ENCODE measurements at places on chromosomes 12 and 14.

GRCh38 chr14:33504246-33505099 is 446.4 kb downstream of the EGLN3 start:
- DNase-seq, result no peak

DNA sequence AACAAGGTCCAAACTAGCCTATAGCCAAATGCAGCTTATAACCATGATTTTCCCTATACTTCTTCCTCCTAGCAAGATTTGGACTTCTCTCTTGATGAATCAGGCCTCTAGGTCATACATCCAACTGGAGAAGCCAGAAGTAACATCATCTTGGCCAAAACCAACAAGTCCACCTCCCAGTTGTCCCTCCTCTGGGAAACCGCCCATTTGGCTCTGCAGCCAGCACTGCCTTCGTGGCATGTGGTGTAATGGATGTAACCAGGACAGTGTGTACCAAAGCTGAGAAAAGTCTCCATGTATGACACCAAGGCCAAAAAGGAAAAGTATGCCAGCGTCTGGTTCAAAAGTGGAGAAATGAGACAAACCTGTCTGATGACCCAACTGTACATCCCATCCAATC is 59.3 kb upstream of the VASH1 start:
- no peak for DNase-seq

- no peak for DNase-seq
Observed at GRCh38 chr12:91918431-91918830, 227.2 kb downstream of the BTG1 start.

DNA sequence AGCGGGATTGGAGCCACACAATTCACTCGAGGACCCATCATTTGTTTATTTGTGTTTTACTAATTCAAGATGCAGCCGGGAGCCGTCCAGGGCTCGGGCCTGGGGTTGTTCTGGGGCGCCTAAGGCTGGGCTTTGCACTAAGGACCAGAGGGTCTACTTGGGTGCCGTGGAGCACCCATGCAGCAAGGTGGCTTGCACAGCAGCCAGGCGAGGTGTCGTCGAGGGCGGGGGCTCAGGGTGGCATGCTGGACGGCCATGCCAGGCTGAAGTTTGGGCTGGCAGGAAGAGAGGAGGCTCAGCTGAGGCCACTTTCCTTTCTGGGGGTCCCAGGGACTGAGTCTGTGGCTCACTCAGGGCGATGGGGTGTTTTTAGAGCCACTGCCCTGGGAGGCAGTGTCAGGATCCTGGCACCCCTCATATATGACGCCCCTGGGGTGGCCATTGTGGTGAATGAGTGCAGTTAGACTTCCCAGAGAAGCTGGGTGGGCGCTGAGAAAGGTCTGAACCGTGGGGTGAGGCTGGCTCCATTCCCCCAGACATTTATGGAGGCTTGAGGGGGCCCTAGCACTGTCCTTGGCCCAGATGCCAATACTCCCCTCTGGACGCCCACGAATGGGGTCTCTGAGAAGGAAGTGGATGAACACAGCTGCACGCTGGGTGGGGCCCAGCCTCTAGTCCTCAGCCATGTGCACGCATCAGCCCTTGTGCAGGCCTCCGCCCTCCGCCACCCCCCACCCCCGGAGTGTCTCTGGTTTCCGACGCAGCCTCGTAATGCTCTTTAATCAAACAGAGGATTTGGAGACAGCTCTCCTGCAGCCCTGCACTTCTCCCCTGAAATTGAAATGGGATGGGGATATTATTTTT is 11.3 kb downstream of the MEG3 start:
- DNase-seq, result no peak

- DNase-seq, result no peak
Observed at GRCh38 chr12:118358008-118358359, 14.7 kb downstream of the TAOK3 start.

DNA sequence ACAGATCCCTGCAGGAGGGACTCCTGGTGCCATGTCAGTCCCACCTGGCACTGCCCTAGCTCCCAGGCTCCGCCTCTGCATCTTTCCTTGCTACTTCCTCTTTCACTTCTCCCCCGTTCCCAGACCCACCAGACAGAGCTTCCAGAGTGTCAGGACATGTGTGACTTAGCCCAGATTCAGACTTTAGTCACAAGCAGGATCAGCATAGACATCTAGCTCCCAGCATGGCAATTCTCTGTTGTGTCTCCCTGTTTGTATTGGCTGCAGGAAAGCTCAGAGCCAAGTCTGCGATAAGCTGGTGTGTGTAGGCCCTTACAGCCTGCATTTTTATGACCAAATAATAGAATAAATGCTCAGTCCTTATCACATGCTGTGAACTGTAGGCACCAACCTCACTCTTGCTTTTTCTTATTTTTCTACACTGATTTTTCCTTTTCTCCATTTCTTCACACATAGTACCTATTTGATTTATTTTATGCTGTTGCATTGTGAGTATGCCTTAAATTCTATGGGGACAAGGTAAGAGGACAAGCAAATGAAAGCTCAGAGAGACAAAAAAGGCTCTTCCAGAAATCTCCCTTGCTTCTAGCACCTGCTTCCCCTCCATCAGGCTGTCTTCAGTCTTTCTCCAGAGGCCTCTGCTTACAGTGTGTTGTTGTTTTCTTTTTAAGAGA is 5.9 kb downstream of the DHRS2 start:
- DNase-seq, result peak; percentile 27

- DNase-seq, result peak; percentile 7
Observed at GRCh38 chr14:84575681-84576080, 954.3 kb upstream of the FLRT2 start.

DNA sequence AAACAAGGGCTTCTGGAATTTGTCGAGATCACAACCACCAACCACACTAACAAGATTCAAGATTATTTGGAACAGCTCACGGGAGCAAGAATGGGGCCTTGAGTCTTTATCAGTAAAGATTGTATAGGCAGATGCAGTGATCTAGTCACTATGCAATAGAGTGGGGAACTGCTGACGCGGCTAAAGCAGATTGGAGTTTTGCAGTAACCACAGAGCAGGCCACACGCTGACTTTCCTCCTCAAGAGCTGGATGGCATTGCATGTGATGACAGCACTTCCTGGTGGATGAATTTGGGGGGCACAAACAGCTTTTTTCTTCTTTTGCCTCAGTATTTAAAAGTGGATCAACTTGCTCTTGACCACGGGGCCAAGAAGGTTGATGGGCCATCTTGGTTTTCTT is 46.0 kb downstream of the KCNK13 start:
- DNase-seq, result peak; percentile 12

GRCh38 chr12:66765204-66765603 is 86.3 kb upstream of the GRIP1 start:
- no peak for DNase-seq

DNA sequence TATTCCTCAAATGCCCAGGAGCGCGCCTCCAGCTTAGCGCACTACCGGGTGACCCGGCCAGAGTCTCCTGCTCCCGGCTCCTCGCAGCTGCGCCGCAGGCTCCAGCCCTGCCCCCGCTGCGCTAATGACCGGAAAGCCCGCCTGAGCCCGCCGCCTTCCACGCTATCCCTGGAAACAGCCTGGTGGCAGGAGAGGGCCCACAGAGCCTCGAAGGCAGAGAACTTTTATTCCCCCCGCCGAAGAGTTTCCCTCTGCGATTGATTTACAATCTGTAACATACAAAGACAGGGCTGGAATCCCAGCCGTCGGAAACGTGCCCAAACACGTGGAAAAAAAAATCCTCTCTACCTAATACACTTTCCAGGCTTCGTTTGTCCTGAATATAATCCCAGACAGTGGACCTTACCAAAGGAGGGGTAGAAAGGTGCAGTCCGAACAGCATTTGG is 1.5 kb downstream of the COL2A1 start:
- DNase-seq, result no peak

DNA sequence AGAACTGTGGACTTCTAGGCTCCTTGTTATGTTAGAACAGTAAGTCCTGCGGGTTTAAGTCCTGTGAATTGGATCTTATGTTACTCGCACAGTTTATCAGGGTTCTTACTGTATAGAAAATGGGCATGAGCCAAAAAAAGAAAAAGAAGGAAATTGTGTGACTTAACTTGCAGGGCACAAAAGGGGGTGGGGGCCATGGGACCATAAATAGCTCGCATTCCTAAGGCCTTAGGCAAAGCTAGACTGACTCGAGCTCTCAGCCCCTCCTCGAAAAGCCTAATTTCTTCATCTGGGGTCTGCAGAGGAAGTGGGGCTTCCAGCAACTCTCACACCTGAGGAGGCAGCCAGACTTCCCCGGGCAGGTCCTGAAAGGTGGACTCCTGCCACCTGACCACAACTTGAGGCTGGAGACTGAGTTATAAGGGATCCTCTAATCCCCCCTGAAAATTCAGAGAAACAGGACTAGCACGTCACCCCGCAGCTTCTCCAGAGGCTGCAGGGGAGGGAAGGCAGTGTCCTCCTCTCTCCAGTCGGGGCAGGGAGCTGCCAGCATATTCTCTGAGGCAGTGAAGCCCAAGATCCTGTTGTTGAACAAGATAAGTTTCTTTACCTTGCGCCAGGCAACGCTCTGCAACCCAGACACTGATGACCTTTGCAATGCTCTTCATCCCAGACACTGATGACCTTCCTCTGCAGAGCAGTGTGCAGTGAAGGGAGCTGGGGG is 280.5 kb downstream of the PCNX1 start:
- DNase-seq, result no peak

DNA sequence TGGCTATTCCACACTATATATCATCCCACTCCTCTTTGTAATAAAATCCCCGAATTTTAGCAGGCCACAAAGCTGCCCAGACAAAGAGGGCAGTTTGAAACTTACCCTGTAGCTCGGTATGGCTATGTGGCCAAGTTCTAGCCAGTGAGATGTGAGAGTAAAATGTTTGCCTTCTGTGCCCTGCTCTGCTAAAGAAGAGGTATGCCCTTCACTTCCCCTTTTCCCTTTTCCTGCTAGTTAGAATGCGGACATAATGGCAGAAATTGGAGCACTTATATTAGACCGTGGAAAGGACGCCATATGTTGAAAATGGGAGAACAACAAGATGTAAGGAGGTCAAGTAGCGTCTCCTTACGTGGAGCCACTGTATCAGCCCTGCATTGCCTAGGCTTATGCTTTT is 11.5 kb upstream of the CCDC91 start:
- no peak for DNase-seq

DNA sequence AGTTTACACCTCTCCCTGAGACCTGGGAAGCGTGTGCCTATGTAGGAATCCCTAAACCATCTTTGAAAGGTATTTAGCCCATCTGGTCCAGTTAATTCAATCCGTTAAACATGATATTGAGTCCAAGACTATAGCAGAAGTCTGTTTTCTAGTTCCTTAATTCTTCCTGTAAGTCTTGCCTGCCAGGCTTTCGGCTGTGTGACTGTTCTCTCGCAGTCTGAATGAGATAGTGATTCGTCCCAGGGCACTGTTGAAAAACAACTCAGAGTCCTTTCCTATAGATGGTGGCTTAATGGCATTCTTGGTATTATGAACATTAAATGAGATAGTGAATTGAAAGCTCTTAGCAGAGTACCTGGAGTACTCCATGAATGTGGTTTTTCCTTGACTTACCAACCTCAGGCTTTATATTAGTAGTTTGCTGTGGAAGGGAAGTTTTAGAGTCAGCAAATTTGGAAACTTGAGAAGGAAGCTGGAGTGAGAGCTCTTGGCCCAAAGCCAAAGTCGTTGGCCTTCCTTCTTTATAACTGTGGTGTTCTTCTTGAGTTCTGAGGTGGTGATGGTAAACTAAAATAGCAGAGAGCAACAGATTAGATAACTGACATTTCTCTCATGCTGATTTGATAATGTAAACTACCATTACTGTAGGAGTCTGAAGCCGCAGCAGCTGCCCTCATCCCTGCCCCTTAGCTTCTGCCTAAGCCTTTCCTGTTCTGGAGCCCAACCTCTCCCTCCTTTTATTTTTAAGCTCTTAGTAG is 76.5 kb downstream of the TGFB3 start:
- DNase-seq, result peak; percentile 73

- DNase-seq, result no peak
Observed at GRCh38 chr12:22069851-22070250, 23.8 kb downstream of the CMAS start.

DNA sequence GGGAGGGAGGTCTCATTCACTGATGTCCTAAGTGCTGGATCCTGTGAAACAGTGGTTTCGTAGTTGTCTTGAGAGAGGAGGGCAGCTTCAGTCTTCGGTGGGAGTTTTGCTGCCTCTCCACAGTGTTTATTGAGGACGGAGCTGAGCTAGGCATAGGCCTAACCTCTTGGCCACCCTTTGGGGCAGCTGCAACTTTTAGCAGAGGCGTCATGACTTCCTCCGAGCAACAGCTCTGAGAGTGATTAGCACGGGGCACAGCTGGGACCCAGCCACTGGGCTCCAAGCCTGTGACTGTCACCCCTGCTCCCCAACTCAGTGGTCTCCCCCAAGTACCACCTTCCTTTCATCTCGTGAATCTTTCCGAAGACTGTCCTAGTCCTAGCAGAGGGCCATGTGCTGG is 139.9 kb upstream of the NCOR2 start:
- DNase-seq, result no peak

Measured in OCI-M1 (cell line).